NCI-H460 (cell line): ENCODE measurements at places on chromosomes 12 and 14.

- DNase-seq = no peak
Measured at GRCh38 chr14:61567838-61568571, 127.3 kb upstream of the HIF1A start.

DNA sequence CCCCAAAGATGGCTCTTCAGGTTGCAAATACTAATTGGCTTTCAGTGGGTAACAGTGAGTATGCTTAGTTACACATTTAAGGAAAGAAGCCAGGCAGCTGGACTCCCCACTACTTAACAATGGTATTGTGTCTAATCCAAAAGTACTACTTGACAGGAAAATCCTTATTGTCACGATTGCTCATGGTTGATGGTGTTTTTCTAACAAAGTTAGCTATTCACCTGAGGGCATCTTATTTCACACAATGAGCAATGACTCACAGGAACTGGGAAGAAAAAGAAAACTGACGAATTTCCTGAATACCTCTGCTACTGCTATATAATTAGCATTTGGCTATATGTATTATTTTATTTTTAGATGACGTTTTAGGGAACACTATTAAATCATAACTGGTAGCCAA lies 33.4 kb upstream of the ALG10 start:
- DNase-seq = no peak

GRCh38 chr12:73906757-73907156 lies 630.9 kb upstream of the ATXN7L3B start:
- no peak for DNase-seq

DNA sequence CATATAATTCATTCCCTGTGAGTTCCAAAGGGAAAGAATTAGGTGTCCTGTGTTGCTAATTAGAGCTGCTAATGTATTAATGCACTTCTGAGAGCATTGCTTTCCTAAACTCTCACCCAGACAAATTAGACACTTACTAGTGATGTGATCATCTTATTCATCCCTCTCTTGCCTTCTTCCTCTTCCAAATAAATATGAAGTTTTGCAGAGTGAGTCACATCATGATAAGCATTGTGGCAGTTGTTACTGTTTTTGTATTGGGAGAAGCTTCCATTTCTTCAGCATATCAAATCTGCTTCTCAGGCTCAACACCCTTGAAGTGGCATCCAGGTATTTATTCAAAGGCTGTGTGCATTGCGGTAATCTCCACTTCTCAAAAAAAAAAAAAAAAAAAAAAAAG lies 37.3 kb upstream of the E2F7 start:
- no peak for DNase-seq

GRCh38 chr14:50303744-50304471 lies 8.1 kb downstream of the L2HGDH start:
- DNase-seq = no peak

DNA sequence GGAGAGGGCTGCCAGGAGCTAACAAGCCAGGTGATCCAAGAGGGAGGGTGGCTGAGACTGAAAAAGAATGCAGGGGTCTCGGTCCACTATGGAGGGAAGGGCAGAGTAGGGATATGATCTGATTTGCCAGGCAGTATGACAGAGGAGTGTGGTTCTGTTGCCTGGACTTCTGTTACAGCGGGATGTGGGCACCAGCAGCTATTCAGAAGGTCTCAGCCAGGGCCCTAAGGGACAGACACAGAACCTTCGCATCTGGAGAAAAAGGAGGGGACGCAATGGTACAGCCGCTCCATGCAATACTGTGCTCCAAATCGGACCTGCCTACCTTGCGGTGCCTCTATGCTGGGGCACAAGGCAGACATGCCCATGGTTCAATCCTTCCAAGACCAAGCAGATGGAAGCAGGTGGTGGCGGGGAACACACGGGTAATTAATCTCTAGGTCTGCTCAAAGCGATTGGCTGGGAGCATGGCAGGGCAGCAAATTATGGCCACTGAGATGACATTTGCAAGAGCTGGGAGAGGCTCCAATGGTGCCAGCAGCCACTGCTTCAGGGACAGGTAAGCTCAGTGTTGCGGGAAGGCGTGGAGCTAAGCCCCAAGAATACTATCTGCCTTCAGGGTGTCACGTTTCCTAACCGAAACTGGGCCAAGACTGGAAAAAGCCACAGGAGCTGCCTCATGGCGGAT lies 185.5 kb downstream of the FOXN3 start:
- DNase-seq = no peak

DNA sequence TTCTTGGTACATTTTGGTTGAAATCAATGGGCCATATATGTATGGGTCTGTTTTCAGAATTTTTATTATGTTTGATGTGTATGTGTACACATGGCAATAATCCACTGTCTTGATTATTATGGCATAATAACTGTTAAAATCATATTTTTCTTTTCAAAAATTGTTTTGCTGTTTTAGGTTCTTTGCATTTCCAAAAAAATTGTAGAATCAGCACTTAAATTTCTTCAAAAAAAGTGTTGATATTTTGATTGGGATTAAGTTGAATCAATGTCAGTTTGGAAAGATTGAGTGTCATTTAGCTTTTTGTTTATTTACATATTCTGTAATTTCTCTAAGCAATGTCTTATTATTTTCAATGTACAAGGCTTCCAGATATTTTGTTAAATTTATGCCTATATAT lies 154.1 kb downstream of the SLC5A8 start:
- DNase-seq = no peak

DNA sequence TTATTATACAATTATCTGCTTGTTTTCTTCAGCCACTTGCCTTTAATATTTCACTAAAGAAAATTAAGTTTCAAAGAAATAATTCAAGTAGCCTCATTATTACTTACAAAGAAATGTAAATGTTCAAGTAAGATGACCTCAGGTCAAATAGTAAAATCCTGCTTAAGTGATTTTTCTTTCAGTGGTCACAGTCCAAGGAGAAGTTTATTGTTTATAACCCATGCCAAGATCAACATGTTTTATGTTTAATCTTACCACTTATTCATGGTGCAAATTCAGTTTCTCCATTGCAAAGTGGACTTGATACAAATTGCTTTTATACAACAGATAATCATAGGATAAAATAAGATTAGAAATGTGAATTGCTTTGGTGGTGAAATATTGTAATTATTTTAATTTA lies 370.2 kb upstream of the FLRT2 start:
- no peak for DNase-seq

- DNase-seq = no peak
Measured at GRCh38 chr12:124484067-124484466, 83.3 kb downstream of the NCOR2 start.

- DNase-seq = no peak
Measured at GRCh38 chr12:110349096-110349495, 54.4 kb downstream of the ANAPC7 start.
